A549 treated with GW870086 at 1 μM for 4 hours (cell line): ENCODE measurements at places on chromosomes 1 and 21. TPM values are rescaled to one million over a fixed set of nuclear protein-coding genes. Genes with fewer than 3 reads are reported as not detected.

The IL12RB2 gene
- 0.08 TPM in 1 of 5 replicates, not detected in the others for total RNA-seq

The TMPRSS15 gene
- not detected in 5 replicates for total RNA-seq

The C21orf58 gene
- 3.5 to 4.6 TPM (median 4.2 TPM) in 5 replicates for total RNA-seq

The MAP3K6 gene
- 14.5 to 18.8 TPM (median 17.6 TPM) in 5 replicates for total RNA-seq

The OR2L2 gene
- total RNA-seq = not detected in 5 replicates

The KLHL21 gene
- 16.1 to 27.2 TPM (median 22.0 TPM) in 5 replicates for total RNA-seq

The MTMR11 gene
- 5.1 to 8.3 TPM (median 7.0 TPM) in 5 replicates for total RNA-seq

The F3 gene
- total RNA-seq = 1.7 to 3.2 TPM (median 2.3 TPM) in 5 replicates
